Stimulated activated CD4-positive, alpha-beta T cell treated with anti-CD3 and anti-CD28 coated beads, TNF-alpha, amount 100 ng/mL, for 24 hours (primary cell): ENCODE measurements at places on chromosomes 5 and 9.

DNA sequence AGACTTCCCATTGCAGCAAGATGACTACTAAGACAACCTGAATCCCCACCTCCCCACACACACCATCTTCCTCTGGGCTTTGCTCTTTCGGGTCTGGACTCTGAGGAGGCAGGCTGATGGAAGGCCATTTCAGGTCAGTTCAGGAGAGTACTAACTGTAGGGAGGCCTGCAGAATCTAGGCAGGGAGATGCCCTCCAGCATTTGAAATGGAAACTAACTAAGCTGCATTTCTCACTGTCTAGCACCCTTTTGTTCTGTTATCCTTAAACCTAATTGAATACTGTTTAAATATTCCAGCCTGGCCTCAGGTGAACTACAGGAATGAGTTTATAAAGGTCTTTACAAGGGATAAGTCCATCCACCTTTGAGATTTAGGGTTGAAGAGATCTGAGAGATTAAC, 4.9 kb upstream of the TBCA start:
- no peak for DNase-seq

- no peak for DNase-seq
These were observed 24.2 kb upstream of the ELAVL2 start for GRCh38 chr9:23850242-23850689.

- DNase-seq, result no peak
These were observed 125.2 kb downstream of the GLIS3 start for GRCh38 chr9:4174546-4175175.

DNA sequence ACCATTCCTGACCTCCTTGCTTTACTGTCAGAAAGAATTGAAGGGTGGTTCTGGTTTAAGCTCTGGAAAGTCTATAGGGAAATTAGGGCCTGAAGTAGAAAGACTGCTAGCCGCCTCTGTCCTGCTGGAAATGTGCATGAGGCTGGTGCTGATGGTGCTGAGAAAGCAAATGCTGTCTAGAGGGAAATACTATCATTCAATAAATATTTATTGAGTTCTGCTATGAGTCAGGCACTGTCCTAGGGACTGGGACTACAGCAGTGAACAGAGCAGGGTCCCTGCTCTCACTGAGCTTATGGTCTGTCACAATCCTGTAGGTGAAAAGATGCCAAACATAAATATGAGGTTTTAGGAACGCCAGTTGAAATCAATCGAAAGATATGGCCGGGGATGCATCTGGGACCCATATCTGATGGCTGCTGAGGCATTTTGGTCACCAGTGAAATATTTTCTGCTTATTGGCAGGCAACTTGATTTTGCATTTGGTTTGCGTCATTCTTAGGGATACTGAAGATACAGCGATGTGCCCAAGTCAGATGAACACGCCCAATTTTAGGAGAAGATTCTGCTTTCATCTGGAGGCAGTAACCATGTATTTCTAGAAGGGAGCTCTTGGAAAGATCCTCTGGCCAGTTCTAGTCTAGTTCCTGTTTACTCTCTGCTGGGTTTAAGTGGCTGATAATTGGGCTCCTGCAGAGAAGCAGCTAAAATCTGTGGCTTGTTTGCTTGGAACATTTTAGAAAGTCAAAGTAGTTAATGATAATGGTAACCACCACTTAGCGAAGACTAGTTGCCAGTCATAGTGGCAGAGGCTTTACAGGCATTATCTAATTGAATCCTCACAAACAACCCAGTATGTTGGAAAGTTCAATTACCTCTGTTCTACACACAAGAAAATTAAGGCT, 73.3 kb downstream of the INSYN2B start:
- DNase-seq, result no peak

- DNase-seq, result no peak
These were observed 99.4 kb downstream of the RMI1 start for GRCh38 chr9:84079994-84080393.

DNA sequence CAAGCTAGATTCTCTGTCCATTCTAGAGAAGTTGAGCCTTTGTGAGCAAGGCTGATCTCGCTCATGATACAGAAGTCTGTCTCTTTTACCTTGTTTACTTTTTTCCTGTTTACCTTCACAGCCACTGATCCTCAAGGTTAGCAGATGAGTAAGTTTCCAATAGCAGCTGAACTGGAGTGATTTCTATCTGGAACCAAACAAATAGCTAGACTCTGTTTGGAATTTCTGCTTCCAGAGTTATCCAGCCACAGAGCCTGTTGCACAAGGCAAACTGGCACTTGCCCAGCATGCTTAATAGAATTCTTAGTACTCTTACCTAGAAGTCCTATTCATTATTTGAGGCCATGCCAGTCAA, 12.8 kb upstream of the PANK3 start:
- DNase-seq, result no peak

DNA sequence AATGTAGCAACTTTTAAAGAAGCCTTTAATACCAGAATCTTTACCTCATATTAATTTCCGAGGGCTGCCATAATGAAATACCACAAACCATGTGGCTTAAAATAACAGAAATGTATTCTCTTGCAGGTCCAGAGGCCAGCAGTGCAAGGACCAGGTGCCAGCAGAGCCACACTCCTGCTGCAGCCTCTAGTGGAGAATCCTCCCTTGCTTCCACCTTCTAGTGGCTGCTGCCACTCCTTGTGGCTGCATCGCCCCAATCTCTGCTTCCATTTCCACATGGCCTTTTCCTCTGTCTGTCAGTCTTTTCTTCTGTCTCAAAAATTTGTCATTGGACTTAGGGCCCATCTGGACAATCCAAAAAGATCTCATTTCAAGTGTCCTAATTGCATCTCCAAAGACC, 401.5 kb downstream of the EFNA5 start:
- DNase-seq, result no peak

DNA sequence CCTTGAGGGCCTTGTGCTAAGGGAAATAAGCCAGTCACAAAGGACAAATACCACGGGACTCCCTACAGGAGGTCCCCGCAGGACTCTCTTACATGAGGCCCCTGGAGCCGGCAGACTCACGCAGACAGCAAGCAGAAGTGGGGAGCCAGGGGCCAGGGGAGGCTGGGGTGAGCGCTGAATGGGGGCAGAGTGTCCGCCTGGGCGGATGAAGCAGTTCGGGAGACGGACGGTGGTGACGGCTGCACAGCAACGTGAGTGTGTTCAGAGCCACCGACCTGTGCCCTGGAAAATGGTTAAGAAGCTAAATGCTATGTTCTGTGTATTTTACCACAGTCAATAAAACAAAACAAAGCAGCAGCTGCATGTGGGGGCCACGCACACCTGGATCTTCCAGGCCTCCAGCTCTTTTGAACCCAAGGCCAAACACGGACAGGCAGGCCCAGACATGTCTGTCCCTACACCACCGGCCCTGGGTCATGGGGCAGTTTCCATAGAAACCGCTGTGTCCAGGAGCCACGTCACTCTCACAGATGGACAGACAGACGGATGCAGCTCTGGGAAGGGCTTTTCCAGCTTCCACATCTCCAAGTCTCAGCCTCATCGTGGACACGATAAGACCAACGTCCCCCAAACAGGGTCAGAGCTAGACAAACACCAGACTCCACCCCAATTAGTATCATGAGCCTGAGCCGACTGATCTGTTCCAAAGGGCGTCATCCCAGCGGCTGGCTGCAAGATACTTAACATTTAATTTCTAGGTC, 103.9 kb downstream of the VAV2 start:
- no peak for DNase-seq

GRCh38 chr5:132905938-132906337, 32.5 kb downstream of the LEAP2 start:
- DNase-seq, result no peak

- DNase-seq, result no peak
These were observed 175.1 kb upstream of the MSX2 start for GRCh38 chr5:174549254-174549653.

GRCh38 chr5:129771058-129771838, 23.4 kb downstream of the MINAR2 start:
- peak; percentile 27 for DNase-seq

DNA sequence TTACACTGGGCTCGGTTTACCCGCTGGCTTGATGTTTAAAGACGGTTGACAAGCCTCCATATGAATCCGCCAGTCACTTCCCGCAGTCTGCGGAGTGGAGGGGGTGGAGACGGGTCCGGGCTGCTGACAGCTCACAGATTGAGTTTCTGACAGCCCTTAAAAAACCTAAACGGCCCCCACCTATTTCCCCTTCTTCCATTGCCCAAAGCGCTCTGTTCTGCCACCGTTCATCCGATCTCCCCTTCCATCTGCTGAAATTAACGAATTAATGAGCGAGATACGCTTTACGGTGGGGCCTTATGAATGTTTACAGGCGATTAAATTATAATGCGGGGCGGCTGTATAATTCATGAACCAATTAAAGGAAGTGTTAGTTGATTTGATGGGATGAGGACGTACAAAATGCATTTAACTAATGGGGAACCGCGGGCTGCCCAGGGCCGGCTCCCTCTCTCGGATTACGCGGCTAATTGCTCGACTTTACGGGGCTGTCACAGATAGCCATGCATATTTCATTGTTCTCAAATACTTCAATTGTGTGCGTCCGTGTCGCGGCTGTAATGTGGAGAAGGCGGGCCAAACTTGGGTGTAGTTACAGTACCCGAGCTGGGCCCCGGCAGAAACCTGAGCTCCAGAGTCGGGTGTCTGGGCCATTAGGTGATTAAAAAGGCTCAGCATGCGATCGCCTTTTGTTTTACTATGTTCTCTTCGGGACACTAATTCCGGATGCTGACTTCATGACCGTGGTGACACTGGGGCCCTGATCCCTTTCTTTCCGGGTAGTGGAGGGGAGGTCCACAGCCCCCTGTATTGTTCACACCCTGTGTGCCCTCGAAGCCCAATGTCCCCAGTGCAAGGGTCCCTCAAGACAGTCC, 74.9 kb downstream of the GTF3C4 start:
- no peak for DNase-seq

DNA sequence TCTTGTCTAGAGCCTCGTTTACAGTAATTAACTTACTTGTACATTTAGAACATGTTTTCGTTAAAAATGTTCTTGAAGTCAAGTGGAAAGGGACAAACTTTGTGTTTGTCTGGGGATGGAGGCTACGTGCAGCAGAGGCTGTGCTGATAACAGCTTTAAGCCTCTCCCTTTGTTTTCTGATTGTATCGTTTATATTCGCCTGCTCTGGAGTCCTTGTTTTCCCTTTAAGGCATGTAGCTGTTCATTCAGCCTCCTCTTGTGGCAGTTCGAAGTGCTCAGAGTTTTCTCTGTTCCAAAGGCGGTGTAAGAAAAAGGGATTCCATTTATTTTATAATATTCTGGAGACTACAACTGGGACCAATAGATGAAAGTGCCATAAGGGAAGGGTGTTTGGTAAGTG, 1.9 kb downstream of the SLC36A1 start:
- DNase-seq, result no peak

GRCh38 chr9:84141741-84142370, 161.3 kb downstream of the RMI1 start:
- no peak for DNase-seq

- no peak for DNase-seq
These were observed 8.5 kb downstream of the C5orf52 start for GRCh38 chr5:157679801-157680200.

DNA sequence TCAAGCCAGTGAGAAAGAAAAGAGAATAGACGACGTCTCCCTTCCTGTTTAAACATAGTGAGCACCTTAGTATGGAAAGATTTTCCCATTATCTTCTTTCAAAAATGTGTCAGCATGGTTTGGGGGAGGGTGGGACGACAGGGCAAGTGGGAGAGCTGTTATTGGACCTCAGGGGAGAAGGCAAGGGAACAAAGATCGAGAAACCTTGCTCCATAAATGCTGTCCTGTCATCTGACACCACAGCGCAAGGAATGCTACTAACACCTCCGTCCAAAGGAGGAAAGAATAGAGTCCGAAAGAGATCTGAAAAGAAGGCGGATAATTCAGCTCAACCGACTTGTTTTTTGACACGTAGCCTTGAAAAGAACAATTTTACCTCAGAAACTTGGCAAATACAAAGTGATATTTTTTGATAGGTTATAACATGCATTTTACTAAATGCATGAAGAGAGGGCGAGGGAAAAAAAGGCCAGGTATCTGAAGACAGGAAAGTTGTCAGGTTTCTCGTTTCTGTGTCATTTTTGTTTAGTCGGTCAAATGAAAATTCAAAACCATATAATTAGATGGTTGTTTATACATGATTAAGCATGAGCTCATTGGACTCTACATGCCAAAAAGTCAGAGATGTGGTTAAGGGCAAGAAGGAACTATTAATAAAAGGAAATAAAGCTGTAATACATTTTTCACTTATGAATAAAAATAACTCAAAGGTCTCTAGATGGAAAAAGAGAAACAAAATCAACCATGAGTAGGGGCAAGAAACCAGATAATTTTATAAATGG, 155.7 kb downstream of the GLIS3 start:
- DNase-seq, result no peak

DNA sequence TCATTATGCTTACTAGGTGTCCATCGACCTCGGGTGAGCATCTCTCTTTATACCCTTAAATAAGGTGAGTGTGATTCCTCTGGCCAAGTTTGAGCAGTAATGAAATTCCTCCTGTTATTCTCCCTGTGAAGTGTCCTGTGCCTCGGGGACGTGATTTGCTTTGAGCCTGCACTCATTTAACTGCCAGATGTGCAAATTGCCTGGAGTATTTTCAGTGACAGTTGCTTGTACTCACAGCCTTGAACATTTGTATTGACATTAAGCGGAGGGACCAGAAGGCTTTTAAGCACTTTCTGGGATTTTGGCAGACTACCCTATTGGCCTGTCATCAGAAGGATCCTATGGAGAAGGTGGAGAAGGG, 126.9 kb downstream of the DOCK2 start:
- DNase-seq, result no peak

DNA sequence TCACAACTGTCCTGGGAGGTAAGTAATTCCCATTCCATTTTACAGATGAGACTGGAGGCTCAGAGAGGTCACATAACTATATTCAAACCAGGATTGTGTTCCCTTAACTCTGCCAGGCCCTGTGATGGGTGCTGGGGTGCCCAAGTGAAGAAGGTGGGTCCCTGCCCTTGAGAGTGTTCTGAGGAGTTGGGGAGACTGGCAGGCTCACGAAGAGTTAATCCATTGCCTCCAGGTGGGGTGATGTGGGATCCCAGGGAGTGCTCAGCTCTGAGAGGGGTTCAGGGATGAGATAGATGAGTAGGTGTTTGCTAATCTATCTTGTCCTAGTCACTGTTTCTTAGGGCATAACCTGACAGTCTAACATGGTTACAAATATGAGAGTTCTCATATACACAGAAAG, 36.7 kb downstream of the GSN start:
- no peak for DNase-seq
